Breast epithelium (tissue), 4 donors: ENCODE measurements at places on chromosomes 4 and X.

GRCh38 chrX:104098151-104098808 lies 14.0 kb upstream of the ZCCHC18 start:
- no peak overlapping the region for H3K27ac ChIP-seq
- no peaks in the 10 kb centered on the region for H3K36me3 ChIP-seq

DNA sequence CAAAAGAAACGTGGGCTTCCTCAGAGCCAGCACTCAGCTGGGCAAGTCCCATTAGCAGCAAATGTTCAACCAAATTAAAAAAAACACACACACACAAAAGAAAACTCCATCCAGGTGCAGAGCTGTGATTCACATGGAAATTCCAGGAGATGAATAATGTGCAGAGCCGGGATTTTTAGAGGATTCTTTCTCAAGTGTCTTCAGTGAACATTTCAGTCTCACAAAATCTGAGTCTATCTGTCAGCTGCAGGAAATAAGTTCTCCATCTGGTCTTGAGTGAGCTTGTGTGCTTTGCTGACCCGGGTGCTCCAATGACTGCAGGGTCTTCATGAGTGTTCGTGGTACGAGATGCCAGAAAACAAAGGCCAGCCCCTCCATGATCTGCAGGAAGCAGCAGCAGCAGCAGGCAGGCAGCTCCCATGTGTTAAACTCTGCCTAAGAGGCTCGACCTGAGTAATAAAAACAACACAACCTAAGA lies 44.3 kb downstream of the RASGEF1B start:
- H3K4me3 ChIP-seq = no peak overlapping the region
- no peaks in the 10 kb centered on the region for H3K36me3 ChIP-seq
- no peak overlapping the region for H3K27ac ChIP-seq
- no peaks in the 10 kb centered on the region for H3K27me3 ChIP-seq
- H3K4me1 ChIP-seq = no peaks in the 10 kb centered on the region

DNA sequence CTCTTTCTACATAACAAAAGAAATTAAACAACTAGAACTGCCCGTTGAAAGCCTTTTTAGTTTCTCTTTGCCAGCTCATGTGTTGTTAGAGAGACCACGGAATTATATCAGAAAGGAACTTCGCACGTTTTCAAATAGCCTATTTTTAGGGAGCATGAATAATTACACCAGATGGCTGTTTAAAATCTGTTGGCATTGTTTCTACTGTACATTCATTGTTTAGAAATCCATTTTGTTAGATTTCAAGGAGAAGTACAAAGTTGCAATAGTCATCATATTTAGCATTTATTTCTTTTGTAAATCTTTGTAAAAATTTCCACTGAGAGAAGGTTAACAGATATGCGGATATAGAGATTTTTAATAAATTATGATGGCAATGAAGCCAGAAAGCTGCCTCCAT lies 403.0 kb upstream of the HS3ST1 start:
- no peaks in the 10 kb centered on the region for H3K36me3 ChIP-seq
- no peak overlapping the region for H3K4me3 ChIP-seq
- H3K4me1 ChIP-seq = no peaks in the 10 kb centered on the region
- no peaks in the 10 kb centered on the region for H3K27me3 ChIP-seq
- no peak overlapping the region for H3K27ac ChIP-seq
- DNase-seq = no peak

DNA sequence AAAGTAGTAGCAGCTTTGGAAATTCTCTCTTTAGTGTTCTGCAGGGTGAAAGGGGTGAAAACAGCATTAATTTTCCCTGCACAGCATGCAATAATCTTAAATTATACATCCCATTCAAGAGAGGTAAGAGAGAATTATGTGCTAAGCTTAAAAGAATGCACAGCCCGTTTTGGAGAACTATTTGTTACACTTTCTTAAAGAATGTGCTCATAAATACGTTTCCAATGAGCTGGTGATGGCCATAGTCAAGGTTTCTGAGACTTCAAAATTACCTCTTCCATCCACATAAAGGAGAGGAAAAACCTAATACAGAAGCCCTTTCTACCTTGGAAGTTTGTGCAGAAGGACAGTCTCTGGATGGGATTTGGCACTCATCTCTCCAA lies 766.7 kb upstream of the TENM3 start:
- H3K4me3 ChIP-seq = no peak overlapping the region
- no peaks in the 10 kb centered on the region for H3K4me1 ChIP-seq
- DNase-seq = no peak
- no peak overlapping the region for H3K27ac ChIP-seq
- H3K36me3 ChIP-seq = no peaks in the 10 kb centered on the region

- peak within 1 kb of the TSS; percentile 79 for H3K4me3 ChIP-seq
- peak; percentile 24 for DNase-seq
- no peaks in the 10 kb centered on the region for H3K27me3 ChIP-seq
- no peak within 1 kb of the TSS for H3K27ac ChIP-seq
Measured at GRCh38 chrX:12791257-12792228, at the start of gene PRPS2. PRPS2 (plus strand) TSS chrX:12791412; CDS start chrX:12791498, 86 bp downstream.

- H3K27me3 ChIP-seq = no peaks in the 10 kb centered on the region
- H3K27ac ChIP-seq = no peak overlapping the region
- H3K4me3 ChIP-seq = no peak overlapping the region
- H3K4me1 ChIP-seq = no peaks in the 10 kb centered on the region
- no peaks in the 10 kb centered on the region for H3K36me3 ChIP-seq
Measured at GRCh38 chrX:77622672-77623071, 163.3 kb downstream of the ATRX start.

GRCh38 chrX:130119312-130119898 lies 9.1 kb upstream of the ELF4 start:
- DNase-seq = no peak
- no peaks in the 10 kb centered on the region for H3K4me1 ChIP-seq
- peak overlapping the region; percentile 35 for H3K4me3 ChIP-seq
- no peak overlapping the region for H3K27ac ChIP-seq
- no peaks in the 10 kb centered on the region for H3K36me3 ChIP-seq

DNA sequence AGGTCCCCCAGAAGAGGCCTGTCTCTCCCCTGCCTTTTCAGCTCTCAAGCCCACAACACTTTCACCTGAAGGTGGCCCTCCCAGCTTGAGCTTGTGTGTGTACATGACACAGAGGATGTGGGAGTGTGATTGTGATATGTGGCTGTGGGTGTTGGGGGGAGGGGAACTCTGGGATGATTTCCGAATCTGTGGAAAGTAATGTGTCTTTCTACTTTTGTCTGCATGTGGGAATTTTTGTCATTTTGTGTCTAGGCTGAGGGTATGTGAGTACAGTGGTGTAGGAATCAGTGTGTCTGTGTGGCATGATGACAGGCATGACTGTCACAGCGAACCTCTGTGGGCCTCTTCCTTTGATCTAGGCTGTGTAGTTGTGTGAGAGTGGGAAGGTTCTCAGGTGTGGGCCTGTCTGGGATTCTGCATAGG lies 6.4 kb downstream of the SYP start:
- no peak overlapping the region for H3K4me3 ChIP-seq
- no peaks in the 10 kb centered on the region for H3K27me3 ChIP-seq
- no peak for DNase-seq
- no peaks in the 10 kb centered on the region for H3K36me3 ChIP-seq

- no peaks in the 10 kb centered on the region for H3K36me3 ChIP-seq
- no peak overlapping the region for H3K27ac ChIP-seq
- H3K4me3 ChIP-seq = no peak overlapping the region
- no peak for DNase-seq
- H3K27me3 ChIP-seq = no peaks in the 10 kb centered on the region
Measured at GRCh38 chr4:77893451-77893850, 30.8 kb downstream of the MRPL1 start.

GRCh38 chr4:153553819-153554170 lies 87.6 kb downstream of the TMEM131L start:
- no peaks in the 10 kb centered on the region for H3K4me1 ChIP-seq
- DNase-seq = no peak
- no peaks in the 10 kb centered on the region for H3K36me3 ChIP-seq

DNA sequence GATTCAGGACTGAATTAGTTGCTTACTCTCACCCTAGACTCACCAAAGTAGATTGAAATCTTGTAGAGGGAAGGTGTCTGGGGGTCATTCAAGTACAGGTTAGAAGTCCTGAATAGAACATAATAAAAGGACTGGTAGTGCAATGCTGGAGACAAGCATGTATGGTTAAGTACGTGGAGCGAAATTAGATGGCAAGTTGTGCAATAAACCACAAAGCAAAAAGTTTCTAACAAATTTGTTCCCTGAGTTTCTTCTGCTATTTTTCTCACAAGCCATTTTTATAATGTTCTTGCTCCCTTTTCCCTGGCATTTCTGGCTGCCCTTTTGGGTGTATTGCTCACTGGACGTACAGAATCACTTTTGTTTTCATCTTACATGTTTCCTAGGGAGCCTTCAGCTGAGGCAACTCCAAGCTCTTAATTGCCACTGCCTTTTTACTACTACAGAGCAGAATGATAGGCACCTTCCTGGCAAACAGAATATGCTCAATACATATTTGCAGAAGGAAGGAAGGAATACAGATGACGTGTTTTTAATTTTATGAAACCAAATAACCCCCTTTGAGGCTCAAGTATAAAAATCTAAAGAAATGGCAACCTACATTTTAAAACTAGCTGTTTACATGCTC lies 23.4 kb downstream of the LANCL3 start:
- H3K27ac ChIP-seq = no peak overlapping the region
- H3K27me3 ChIP-seq = peaks cover 28% of the 10 kb centered on the region
- H3K4me1 ChIP-seq = no peaks in the 10 kb centered on the region

DNA sequence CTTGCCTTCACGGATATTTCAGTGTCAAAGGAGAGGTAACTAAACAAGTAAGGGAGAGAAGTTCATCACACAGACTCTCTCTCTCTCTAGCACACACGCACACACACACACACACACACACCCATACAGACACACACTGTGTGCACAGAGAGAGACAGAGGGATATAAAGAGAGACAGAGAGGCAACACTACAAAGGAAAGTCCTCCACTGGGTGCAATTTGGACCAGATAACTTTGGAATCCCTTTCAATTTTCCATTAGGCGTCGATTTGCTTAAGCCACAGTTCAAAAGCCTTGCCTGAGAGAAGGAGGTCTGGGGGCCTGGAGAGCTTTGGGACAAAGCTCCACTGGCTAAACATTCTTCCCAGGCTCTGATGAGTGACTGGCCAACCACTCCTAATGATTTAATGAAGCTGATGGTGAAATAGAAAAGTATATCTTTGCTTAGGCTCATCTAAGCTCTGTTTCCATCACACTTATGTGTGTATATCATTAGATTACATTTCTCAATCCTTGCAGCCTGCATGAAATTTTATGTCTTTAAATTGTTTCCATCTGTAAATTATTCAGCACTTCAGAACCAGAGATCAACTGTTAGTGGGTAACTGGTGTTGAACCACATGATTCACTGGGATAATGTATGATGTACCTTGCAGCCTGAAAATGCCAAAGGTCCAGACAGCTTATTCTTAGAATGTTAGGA lies 180.8 kb downstream of the MAGEB17 start:
- H3K4me3 ChIP-seq = no peak overlapping the region
- H3K27me3 ChIP-seq = peaks cover 17% of the 10 kb centered on the region
- H3K36me3 ChIP-seq = no peaks in the 10 kb centered on the region
- no peaks in the 10 kb centered on the region for H3K4me1 ChIP-seq

- no peak overlapping the region for H3K27ac ChIP-seq
- no peaks in the 10 kb centered on the region for H3K36me3 ChIP-seq
- H3K4me1 ChIP-seq = no peaks in the 10 kb centered on the region
- no peaks in the 10 kb centered on the region for H3K27me3 ChIP-seq
- no peak overlapping the region for H3K4me3 ChIP-seq
Measured at GRCh38 chrX:16436348-16437188, 213.4 kb upstream of the S100G start.

DNA sequence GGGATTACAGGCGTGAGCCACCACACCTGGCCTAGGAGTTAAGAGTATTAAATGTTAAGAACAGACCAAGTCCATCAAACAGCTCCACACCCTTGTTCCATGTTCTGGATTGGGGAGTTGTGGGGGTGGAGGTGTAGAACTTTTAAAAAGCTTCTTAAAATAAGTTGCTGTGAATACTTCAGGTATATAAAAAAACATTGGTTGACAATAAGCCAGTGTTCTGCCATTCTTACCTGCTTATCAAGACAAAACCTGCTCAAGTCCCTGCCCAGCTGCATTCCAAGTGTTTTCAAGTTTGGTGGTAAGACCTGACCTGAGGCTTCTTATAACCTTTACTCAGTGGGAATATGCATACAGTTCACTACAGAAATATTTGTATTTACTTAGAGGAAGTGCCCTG lies 6.4 kb downstream of the RBM3 start:
- DNase-seq = no peak
- H3K4me1 ChIP-seq = no peaks in the 10 kb centered on the region
- H3K4me3 ChIP-seq = no peak overlapping the region
- no peaks in the 10 kb centered on the region for H3K27me3 ChIP-seq
- H3K27ac ChIP-seq = peak overlapping the region; percentile 14
- H3K36me3 ChIP-seq = no peaks in the 10 kb centered on the region

DNA sequence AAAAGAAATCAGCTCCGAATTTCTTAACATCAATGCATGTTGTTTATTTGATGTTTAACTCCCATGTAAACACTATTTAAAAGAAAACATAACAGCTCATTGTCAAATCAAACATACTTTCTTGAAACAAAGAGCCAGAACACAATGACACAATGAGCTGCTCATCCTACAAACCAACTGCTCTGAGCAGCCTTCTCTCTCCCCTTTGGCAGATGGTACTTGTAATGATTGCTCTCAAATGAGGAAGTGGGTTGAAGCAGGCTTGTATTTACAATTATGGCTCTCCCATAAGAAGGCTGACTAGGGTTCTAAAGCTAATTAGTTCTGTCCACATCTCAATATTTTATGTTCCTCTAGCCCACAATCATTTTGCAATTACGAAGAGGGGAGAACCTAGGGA lies 637.8 kb upstream of the ADGRL3 start:
- H3K4me3 ChIP-seq = no peak overlapping the region
- no peaks in the 10 kb centered on the region for H3K4me1 ChIP-seq
- no peak for DNase-seq
- no peaks in the 10 kb centered on the region for H3K27me3 ChIP-seq

- no peaks in the 10 kb centered on the region for H3K27me3 ChIP-seq
- no peak overlapping the region for H3K27ac ChIP-seq
- no peaks in the 10 kb centered on the region for H3K4me1 ChIP-seq
- no peak for DNase-seq
- no peaks in the 10 kb centered on the region for H3K36me3 ChIP-seq
- H3K4me3 ChIP-seq = no peak overlapping the region
Measured at GRCh38 chr4:33262824-33263223, 2542.7 kb downstream of the PCDH7 start.
